C1 segment of cervical spinal cord (tissue), 14 donors: ENCODE measurements at places on chromosomes 6 and 20.

DNA sequence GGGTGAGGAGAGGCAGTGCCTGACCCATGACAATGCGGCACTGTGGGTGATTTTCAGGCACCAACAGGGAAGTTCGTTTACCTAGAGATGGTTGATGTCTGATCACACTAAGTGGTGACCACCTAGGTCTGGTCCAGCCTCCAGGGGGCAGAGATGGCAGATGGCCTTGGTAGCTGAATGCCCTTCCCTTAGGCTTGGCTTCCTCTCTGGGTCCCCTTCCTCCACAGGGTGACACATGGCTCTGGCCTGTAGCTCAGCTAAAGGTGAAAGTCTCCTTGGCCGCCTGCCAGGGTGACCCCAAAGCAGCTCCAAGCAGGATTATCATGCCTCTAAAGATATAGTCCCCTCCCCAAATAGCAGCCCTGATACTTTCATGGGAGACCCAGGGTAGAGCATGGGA is 6.4 kb downstream of the GDAP1L1 start:
- no peak for DNase-seq

GRCh38 chr6:14974792-14975470 is 270.9 kb upstream of the JARID2 start:
- DNase-seq: no peak

GRCh38 chr20:36175475-36175995 is 21.0 kb downstream of the EPB41L1 start:
- no peak for DNase-seq

- DNase-seq: no peak
These were observed 221.7 kb downstream of the ARHGAP18 start for GRCh38 chr6:129488313-129488712.

- no peak for DNase-seq
These were observed 89.1 kb downstream of the AFG1L start for GRCh38 chr6:108383981-108384380.

DNA sequence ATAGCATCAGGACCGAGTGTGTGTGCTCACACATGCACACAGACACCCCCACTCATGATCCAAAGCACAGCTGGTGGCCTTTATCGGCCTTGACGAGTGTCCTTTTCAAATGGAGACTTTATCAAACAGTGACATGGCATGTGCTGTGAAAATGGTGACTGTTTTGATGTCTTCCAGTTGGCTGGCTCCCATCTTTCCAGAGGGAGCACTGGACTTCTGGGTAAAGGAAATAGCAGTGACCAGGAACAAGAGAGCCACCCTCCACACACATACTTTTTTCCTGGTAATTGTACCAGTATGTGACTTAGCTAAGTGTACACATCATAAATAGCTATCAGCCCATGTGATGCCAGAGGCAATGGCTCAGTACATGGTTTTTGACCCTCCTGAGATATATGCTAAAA is 52.7 kb downstream of the ZDHHC14 start:
- no peak for DNase-seq

GRCh38 chr20:38046572-38046971 is 13.0 kb downstream of the RPRD1B start:
- DNase-seq: no peak

DNA sequence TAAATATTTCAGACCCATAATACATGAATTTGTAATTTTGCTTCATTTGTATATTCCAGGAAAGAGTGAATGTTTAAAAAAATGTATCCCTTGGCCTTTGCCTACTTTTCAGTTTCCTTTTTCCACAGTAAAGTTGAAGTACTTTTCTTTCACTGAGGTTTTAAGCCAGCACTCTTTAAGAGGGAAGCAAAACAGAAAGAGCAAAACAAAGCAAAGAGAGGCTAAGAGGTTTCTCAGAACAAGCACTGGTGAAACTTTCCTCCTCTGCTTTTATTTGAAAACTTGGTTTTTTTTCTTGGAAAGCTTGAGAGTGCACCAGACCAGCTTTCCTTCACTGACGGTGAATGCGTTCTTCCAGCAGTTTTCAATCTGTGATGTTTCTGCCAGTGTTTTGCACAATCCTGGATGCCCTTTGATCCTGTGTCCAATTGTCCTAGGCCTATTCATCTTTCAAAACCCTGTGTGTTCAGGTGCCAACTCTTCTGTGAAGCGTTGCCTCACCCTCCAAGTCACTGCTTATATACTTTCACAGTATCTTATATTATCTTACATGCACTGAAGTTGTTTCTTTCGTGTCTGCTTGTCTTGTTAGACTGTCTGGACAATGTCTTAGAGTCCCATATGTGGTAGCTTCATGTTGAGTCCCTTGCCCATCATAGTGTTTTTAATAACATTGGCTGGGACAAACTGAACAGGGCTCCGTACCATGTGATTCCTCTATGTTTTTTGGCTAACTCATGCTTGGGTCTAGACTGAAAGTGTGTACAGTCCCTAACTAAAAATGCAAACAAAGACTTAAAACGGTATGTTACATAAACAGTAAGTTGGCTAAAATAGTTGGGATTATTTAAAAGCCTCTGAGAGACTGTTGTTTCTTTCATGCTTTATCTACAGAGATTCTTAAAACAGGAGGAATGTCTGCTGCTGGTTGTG is 1.9 kb downstream of the RNF217 start:
- DNase-seq: peak; percentile 16

DNA sequence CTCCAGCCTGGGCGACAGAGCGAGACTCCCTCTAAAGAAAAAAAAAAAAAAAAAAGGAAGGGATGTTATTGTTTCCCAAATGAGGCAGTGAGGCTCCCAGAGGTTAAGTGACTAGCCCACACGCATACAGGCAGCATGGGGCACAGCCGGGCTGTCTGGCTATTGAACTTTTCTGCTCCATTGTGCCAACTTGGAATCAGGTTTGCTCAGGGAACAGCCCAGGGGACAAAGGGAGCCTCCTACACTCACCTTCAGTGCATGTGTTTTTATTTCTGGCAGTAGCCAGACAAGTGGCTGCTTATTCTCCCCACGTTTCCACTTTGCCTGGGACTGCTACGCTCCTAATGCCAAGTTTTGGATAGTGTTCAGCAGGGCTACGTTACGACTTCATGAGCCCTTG is 10.7 kb downstream of the ETV7 start:
- no peak for DNase-seq

DNA sequence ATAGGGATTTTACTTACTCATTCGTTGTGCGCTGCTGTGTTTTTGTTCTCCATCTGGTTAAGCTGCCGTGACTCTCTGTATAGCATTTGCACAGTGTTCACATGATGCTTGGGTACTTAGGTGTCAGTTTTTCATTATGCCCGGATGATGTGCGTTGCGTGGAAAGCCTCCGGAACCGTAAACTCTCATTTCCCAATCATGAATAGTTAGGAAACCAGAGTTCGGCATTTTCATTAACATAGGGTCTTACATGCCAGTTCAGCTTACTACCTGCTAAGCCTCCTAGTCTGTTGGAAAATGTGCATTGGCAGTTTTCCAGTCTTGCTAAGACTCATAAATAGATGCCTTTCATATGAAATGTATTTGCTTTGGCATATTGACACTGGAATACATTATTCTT is 483.4 kb upstream of the FLRT3 start:
- DNase-seq: no peak

DNA sequence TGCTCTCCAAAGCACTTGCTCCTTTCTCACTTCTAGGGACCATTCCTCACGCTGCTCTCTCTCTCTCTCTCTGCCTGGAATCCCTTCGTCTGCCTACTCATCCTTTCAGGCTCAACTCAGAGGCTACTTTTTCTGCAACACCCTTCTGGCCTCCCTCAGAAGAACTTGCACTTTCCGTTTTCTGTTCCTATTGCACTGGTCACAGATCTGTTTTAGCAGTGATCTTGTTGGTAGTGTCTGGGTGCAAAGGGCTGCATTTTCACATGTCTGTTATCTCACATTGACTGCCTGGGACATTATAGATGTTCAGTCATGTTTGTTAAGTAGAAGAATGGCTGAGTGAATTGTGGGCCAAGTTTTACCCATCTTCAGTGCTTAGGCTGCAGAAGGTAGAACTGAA is 63.5 kb downstream of the RIN2 start:
- no peak for DNase-seq

DNA sequence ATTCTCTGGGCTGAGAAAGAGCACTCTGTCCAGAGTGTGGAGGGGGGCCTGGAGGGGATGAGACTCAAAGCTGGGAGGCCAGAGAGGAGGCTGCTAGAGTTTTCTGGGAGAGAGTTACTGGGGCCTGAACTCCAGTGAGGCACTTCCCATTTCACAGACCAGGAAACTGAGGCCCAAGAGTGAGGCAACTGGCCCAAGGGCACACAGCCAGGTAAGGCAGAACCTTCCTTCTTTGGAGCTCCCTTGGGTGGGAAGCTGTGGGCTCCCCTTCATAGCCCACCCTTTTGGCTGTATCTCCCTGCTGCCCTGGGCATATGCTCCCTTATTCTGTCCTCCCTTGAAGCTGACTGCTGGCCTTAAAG is 34.4 kb downstream of the ANGPT4 start:
- no peak for DNase-seq

DNA sequence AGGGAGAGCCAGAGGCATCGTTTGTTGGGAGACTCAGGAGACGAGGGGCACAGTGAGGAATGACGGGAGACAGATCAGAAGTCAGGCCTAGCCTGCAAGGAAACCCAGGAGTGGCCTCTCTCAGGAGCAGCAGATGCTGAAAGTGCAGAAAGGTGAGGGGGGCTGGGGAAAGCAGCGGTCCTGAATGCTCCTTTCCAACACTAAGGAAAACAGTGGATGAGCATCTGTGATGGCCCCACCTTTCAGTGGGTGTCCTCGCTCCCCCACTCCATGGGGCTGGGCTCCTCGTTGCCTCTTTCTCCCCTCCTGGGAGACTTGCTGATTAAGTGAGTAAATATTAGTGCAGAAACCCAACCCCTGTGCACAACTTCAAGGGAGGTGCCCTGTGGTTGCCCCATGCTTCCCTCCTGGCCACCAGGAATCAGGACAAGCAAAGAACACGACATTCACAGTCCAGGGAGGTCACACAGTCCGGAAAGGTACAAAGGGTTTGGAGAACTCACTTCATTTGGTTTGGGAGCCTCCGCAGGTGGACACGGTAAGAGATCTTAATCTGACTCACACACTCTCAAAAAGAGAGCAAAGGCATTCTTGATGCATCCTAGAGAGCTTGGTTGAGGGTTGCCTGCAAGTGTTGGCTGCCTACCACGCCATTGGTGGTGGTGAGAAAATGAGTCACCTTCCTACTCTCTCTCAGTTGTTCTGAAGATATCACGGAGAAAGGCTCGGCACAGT is 9.7 kb upstream of the BPIFB1 start:
- no peak for DNase-seq

GRCh38 chr6:90712114-90712513 is 125.2 kb upstream of the MAP3K7 start:
- no peak for DNase-seq

GRCh38 chr6:128290221-128290620 is 230.2 kb downstream of the PTPRK start:
- DNase-seq: no peak

- DNase-seq: no peak
These were observed 125.7 kb upstream of the RIPOR2 start for GRCh38 chr6:25061289-25061936.

GRCh38 chr20:1992359-1993110 is 1.3 kb downstream of the PDYN start:
- no peak for DNase-seq

DNA sequence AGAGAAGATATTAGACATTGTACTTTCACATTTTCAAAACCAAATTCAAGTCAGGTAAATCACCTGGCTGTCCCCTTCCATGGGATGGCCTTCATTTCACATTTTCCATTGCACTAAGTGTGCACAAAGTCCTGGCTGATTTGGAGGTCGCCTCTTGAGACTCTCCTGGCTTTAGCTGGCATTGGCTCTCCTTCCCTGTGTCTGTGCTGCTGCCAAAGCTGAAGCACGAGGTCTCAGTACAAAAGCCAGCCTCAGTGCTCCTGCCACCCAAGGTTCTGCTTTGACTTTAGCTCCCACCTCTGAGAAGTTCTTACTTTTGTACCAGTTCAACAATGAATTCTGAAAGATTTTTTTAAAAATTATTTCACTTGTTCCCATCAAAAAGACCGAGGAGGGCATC is 289.2 kb upstream of the CNR1 start:
- DNase-seq: no peak

GRCh38 chr6:26105109-26105730 is 18.0 kb downstream of the HFE start:
- no peak for DNase-seq

GRCh38 chr20:5033566-5033965 is 32.3 kb upstream of the SLC23A2 start:
- no peak for DNase-seq

- no peak for DNase-seq
These were observed 47.0 kb upstream of the DST start for GRCh38 chr6:56689663-56690062.

DNA sequence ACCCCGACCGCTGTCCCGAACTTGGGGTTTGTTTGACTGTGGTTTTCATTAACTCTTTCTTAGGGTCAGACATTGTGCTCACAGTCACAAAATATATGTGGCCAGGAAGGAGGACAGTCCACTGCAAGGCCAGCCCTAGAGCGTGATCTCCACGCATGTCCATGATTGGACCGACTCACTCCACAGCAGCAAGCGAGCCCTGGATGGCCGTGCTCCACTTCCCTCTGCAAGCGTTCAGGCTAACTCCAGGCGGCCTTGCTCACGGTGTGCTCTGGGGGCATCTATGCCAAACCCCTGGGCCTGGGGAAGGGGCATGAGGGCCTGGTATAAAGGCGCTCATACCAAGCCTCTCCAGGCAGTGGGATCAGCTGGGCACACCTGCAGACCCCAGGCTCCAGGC is 5.6 kb downstream of the DACT2 start:
- no peak for DNase-seq

GRCh38 chr6:148509800-148510581 is 167.4 kb downstream of the SASH1 start:
- DNase-seq: no peak

GRCh38 chr6:119333063-119333609 is 16.4 kb downstream of the MAN1A1 start:
- no peak for DNase-seq

DNA sequence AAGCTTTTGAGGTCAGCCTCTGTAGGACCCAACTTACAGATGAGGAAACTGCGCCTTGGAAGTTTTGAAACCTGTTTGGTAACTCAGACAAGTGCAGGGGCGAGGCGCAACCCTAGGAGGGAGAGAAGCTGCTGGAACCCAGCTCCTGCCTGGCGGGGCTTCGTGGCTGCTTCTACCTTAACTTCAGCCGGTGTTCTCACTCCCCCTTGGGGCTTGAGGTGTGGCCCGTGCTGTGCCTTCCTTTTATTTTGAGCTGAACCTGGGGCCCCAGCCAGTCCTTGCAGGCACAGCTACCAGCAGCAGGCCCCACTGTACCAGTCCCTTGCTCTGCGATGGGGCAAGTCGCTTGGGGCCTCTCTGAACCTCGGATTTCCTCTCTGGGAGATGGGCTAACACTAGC is 12.0 kb downstream of the RBM38 start:
- no peak for DNase-seq

DNA sequence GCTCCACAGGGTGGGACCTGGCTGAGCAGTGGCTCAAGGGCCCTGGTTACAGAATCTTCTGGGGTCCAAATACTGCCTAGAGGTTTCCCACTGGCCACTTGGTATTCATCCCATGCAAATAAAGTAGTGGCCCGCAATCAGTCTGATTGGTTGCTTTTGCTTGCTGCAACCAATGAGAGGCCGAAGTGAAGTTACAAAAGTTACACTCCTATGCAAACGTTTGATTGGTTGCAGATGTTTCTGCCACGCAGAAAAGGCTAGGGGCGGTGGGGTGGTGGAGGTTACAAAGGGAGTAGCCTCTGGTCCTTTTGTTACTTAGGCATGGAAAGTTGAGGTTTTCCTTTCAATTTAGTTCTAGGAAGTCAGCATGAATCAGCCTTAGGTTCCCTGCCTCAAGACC is 3.6 kb upstream of the NHLRC1 start:
- DNase-seq: no peak

- DNase-seq: no peak
These were observed 104.8 kb downstream of the ZNF217 start for GRCh38 chr20:53488775-53489272.

- no peak for DNase-seq
These were observed 264.6 kb upstream of the MAN1A1 start for GRCh38 chr6:119614138-119614537.
